ENCODE measurements at places on chromosomes 3 and 15.

DNA sequence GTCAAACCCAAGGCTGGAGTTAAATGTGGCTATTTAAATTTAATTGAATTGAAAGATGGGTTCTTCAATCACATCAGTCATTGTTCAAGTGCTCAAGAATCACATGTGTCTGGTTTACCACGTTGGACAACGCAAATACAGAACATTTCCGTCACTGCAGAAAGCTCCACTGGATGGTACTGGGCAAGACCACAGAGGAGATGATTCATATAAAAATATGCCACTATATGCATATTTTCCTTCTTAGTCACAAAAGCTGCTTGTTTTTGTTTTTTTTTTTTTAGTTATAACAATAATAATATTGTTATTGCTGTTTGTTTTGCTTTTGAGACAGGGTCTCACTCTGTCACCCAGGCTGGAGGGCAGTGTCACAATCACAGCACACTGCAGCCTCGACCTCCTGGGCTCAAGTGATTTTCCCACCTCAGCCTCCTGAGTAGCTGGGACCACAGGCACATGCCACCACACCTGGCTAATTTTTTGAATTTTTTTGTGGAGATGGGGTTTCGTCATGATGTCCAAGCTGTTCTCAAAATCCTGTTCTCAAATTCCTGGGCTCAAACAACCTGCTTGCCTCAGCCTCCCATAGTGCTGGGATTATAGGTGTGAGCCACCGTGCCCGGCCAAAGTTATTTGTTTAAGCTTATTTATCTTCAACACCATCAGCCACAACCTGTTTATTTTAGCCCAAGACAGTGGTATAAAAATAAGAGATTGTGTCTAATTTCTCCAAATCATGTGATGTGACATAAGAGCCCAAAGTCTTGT lies 19.4 kb downstream of the RTP3 start:
- peak; percentile 89 for DNase-seq

DNA sequence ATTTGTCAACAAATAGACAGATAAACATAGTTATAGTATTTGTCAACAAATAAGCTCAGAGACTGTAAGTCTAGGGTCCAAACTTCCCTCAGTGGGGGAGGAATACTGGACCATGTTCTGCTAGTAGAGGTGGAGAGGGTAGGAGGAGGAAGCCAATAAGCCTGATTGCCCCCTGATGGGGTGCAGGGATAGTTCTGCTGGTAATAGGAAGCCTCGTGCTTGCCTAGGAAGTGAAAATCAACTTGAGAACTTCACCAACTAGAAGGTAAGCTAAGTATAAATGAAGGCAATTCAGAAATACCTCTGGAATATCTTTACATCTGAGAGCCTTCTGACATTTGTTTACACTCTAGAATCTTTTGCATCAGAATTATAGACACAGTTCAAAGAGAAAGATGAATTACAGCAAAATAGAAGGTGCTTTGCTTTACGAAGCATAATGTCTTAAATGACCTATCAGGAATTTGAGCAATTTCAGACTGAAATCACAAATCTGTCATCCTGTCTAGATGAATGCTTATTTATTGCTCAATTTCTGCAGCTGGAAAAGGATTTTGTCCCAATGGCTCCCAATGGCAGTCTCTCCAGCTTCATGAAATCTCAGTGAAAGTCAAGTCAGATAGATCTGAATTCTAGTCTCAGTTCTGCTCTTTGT lies 225.6 kb upstream of the TBC1D5 start:
- no peak for DNase-seq

DNA sequence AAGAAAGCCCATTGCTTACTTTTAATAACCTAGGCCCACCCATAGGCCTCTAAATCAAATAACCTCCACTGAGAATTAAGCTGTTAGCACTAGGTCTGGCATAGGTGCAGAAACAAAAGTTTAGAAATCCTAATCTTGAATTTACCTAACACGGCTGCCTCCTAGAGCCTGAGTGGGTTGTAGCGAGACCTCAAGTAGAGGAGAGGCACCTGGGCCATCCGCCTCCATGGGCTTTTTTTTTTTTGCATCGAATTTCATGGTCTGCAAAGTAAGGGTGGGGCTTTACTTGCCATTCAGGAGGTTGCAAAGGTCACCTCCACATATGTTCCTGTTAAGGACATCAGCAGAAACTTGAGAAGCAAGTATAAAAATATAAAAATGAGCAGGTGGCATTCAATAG lies 6.6 kb upstream of the TPM1 start:
- no peak for DNase-seq

DNA sequence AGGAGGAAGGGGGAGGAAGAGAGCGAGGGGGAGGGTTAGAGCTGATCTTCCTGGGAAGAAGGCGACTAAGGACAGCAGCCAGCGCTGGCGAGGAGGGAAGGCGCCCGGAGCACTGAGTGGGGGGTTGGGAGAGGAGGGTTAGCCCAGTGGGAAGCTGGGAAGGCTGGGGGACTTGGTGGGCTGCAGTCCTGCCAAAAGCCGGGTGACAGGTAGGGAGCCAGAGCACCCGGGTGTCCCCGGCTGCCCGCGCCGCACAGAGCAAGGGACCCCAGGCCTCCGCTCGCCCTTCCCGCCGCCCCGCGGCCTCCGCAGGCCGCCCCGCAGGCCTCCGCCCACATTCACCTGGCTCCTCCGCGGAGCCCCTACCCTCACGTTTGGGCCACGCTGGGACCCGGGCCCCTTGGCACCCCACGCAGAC lies 448 bp downstream of the SLC12A8 start:
- no peak for DNase-seq

DNA sequence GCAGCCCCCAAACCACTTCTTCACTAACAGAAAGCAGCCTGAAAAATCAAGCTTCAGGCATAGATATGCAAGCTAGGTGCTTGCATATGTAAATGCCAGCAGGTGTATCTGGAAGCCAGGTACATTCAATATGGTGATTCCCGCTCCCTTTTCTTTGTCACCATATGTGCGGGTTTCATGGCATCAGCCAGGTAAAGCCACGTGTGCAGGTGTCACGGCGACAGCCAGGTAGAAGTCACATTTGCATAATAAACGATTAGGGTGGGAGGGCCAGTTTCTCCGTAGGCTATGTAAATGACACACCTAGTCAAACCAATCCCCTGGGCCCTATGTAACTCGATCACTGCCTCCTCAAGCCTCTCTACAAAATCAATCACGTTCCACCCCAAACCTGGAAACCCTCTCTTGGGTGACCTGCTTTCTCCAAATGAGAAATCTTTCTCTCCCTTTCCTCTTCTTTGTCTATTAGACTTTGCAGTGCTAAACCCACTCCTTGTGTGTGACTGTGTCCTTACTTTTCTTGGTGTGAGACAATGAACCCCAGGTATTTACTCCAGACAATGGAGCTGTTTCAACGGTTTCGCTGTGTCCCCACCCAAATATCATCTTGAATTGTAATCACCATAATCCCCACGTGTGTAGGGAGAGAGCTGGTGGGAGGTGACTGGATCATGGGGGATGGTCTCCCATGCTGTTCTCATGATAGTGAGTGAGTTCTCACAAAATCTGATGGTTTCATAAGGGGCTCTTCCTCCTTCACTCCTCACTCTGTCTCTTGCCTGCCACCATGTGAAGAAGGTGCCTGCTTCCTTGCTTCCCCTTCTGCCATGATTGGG lies 44.6 kb downstream of the ONECUT1 start:
- DNase-seq = no peak

DNA sequence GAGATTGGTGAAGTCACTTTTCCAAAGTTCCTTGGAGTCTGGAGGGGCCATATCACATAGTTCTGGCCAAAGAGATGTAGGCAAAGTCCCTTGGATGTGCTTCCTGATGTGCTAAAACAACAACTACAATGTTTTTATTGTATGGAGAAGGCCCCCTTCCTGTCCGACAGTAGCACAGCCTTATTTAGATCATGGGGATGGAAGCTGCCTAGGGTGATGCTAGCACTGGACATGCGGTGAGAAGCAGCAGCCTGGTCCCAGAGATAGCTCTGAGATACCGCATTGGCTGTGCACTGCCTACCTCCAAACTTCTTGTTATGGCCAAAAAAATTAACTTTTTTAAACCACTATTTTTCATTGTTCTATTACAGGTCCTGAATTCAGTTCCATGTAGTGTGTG lies 137.6 kb downstream of the AQP9 start:
- DNase-seq = no peak

DNA sequence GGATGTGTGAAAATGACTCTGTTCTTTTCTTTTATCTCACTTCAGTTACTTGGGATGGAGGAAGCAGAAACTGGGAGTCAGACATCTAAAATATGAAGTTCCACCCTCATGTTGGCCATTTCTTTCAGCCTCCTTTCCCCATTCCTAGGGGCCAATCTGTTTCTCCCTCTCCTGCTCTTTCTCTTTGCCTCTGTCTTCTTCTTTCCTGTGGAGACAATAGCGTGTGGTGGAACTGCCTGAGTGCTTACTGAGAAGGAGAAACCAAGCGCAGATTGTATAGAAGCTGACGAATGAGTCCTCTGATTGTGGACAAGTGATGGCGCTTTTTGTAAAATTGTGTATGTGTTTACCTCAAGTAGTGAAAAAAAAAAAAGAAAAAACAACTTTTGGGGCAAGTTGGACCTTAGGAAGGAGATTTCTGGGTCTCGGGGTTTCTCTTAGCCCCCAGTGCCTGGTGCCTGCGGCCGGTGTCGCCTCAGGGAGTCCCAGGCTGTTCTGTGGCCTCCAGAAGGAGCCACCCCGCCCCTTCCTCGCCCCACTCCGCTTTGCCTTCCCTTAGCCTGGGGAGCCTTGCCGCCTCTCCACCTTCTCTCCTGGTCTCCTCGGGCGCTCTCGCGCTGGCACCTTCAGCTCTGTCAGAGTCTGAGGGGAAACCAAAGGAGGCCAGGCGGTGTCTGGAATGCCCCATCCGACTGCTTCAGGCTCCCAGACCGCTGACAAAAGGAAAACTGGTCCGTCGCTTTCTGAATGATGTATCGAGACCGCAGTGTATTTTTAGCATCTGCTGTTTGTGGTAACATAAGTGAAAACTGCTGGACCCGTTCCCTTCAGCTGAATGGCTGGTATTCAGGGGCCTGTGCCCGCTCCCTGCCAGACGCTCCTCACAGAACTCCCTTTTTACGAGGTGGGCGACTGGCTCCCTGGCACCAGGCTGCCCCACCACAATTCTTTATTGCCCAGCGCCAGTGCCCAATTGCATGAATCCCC lies 30.1 kb downstream of the SCG5 start:
- DNase-seq = peak; percentile 92

- DNase-seq = no peak
Observed at GRCh38 chr3:9196020-9196419, 53.4 kb downstream of the SRGAP3 start.

DNA sequence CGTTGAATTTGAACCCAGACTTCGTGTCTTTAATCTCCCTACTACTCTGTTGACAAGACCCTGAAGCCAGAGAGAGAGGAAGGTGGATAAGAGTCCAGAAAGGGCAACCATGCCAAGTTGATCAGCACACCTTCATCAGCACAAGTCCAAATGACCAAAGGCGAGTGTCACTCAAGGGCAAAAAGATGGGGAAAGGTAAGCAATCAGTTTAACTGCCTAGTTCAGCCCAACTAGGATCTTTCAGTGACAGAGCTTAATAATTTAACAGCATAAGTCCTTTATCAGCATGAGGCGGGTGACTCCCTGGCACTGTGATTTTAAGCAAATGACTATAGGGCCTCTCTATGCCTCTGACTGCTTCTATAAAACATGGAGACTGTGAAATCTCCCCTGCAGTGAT lies 6.2 kb downstream of the SUCLG2 start:
- peak; percentile 14 for DNase-seq

- DNase-seq = no peak
Observed at GRCh38 chr3:171116824-171117395, 90.4 kb upstream of the SLC2A2 start.

GRCh38 chr3:139937674-139938279 lies 2.8 kb downstream of the CLSTN2 start:
- peak; percentile 47 for DNase-seq

GRCh38 chr3:137764001-137764433 lies at the start of gene SOX14:
SOX14 (plus strand) TSS chr3:137764315; CDS start chr3:137764785, 470 bp downstream.
- no peak for DNase-seq

GRCh38 chr3:123876858-123877257 lies 7.3 kb downstream of the MYLK start:
- DNase-seq = no peak

- peak; percentile 99 for DNase-seq
Observed at GRCh38 chr15:74040109-74040850, 42.1 kb downstream of the GOLGA6A start.

DNA sequence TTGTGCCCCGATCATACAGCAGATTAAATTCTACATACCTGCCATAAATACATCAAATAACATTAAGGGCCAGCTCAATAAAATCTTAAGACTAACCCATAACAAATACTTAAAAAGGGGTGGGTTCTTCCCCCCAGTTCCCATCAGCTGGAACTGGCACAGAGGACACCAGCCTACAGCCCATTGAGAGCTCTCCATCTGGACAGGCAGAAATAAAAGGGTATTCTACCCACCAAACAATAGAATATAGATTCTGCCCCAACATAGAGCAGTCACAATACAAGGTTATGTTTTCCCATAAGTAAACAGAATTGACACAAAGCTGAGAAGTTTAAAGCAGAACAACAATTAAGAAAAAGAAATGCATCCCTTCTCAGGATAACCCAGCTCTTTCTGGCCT lies 11.9 kb downstream of the CPOX start:
- DNase-seq = no peak

DNA sequence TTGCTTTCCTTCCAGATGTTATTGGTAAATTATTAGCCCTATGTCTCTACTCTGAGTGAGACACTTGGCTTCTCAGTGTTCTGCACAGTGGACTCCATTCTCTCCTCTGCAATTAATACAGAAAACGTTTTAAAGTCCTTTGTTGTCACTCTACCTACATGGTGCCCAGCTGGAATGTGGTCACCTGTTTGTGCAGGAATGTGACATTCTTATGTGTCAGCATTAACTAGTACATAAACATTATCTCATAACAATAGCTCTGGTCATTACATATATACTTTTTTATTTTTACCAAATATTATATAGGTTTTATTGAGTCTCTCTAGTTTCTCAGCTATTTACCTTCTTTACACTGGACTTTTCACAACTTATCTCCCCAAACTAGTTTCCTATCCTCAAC lies 147.0 kb upstream of the KCNMB2 start:
- DNase-seq = no peak

GRCh38 chr3:17831366-17831765 lies 88.9 kb upstream of the TBC1D5 start:
- no peak for DNase-seq

GRCh38 chr15:72271221-72271620 lies 1.1 kb downstream of the PARP6 start:
- no peak for DNase-seq

DNA sequence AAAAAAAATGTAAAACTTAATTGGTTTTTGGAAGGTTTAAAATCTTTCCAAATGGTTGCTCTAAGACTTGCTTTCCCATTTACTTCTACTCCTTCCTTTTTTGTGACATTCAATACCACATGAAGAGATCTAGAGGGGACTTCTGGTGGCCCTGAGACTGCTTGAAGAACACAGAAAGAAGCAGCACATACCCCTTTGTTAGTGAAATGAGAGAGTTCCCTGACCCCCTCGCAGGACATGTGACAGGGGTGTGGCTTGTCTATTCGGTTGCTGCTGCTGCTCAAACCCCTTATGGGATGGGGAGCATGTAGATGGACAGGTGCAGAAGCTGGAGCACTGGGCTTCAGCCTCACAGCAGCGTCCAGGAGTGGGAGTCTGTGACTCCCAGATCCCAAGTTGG lies 71.0 kb downstream of the ZMAT3 start:
- DNase-seq = no peak

- DNase-seq = no peak
Observed at GRCh38 chr15:91526424-91526823, 327.1 kb upstream of the SLCO3A1 start.

- DNase-seq = no peak
Observed at GRCh38 chr3:110199588-110199943, 862.2 kb upstream of the DPPA4 start.

GRCh38 chr3:5613599-5613998 lies 426.1 kb downstream of the EDEM1 start:
- no peak for DNase-seq

- DNase-seq = peak; percentile 92
Observed at GRCh38 chr3:88957711-88958439, 149.5 kb upstream of the EPHA3 start.
